ENCODE measurements at places on chromosomes 2 and 18. TPM values are rescaled to one million over a fixed set of nuclear protein-coding genes. Genes with fewer than 3 reads are reported as not detected.

DNA sequence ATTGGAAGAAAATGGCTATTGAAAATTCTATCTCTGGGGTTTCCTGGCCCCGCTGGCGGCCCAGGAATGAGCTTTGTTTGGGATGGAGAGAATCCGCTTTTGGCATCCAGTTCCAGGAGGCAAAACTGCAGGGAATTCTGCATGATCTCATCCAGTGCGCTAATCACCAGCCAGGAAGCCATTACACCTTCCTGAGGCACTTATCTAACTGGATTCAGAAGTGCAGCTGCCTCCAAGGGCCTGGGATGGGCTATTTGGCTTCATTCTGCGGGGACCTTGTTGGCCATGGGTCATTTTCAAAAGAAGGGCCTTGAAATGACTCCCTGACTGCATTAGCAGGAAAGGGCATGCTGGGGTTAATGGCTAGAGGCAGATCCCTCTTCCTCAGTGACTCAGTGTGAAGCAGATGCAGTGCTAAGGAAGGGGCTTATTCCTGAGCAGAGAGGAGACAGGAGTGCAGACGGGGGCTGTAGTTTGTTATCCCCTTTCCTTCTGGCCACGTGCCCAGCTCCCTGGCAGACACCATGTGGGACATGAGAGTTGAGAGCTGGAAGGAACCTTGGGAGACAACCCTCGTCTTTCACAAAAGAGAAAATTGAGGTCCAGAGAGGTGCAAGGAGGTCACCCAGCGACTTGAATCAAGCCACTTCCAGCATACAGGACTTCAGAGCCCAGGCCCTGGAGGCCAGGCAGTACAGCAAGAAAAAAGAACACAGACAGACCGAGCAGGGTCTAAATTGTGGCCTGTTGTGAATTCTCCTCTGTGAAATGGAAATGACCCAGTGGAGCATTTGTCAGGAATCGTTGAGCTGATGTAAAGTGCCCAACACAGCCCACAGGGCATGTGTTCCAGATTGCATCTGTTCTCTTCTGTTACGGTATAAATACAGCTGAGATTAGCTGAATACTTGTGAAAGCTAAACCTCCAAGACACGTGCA is 161.8 kb downstream of the PRKCE start:
- H3K4me3 ChIP-seq, result no peak overlapping the region
- no peaks in the 10 kb centered on the region for H3K27me3 ChIP-seq
- no peaks in the 10 kb centered on the region for H3K36me3 ChIP-seq

DNA sequence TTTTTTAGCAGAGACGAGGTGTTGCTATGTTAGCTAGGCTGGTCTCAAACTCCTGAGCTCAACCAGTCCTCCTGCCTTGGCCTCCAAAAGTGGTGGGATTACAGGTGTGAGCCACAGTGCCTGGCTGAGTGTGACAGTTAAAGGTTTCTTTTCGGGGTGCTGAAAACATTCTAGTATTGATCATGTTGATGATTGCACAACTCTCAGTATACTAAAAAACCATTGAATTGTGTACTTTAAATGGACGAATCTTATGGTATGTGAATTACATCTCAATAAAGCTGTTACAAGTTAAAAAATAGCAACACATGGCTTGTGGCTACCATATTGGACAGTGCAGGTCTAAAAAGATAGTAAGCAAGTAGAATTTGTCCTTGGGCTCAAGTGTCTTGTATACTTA is 22.3 kb downstream of the PAPOLG start:
- H3K4me1 ChIP-seq, result no peaks in the 10 kb centered on the region
- no peak for DNase-seq
- H3K27me3 ChIP-seq, result no peaks in the 10 kb centered on the region

GRCh38 chr2:45821558-45822271 is 170.2 kb downstream of the PRKCE start:
- no peaks in the 10 kb centered on the region for H3K4me1 ChIP-seq
- DNase-seq, result no peak
- no peaks in the 10 kb centered on the region for H3K36me3 ChIP-seq
- H3K27me3 ChIP-seq, result no peaks in the 10 kb centered on the region
- H3K4me3 ChIP-seq, result no peak overlapping the region

- peaks cover 4% of the 10 kb centered on the region for H3K4me1 ChIP-seq
- H3K27me3 ChIP-seq, result no peaks in the 10 kb centered on the region
- DNase-seq, result no peak
- H3K4me3 ChIP-seq, result peak within 1 kb of the TSS; percentile 81
- no peaks in the 10 kb centered on the region for H3K36me3 ChIP-seq
These were observed at the start of gene GALNT3 for GRCh38 chr2:165793779-165794535. Gene GALNT3, minus strand, starts transcription at chr2:165794247. Its CDS starts 23,547 bp downstream, at chr2:165770700.

The SERPINB7 gene
- not detected for total RNA-seq

The ZFAND2B gene
- 32.4 TPM for total RNA-seq

The RGPD3 gene
- 0.04 TPM for total RNA-seq

- peaks cover 48% of the 10 kb centered on the region for H3K36me3 ChIP-seq
- no peaks in the 10 kb centered on the region for H3K27me3 ChIP-seq
- no peak overlapping the region for H3K4me3 ChIP-seq
- H3K4me1 ChIP-seq, result no peaks in the 10 kb centered on the region
These were observed 9.3 kb downstream of the HADHA start for GRCh38 chr2:26235089-26235488.

DNA sequence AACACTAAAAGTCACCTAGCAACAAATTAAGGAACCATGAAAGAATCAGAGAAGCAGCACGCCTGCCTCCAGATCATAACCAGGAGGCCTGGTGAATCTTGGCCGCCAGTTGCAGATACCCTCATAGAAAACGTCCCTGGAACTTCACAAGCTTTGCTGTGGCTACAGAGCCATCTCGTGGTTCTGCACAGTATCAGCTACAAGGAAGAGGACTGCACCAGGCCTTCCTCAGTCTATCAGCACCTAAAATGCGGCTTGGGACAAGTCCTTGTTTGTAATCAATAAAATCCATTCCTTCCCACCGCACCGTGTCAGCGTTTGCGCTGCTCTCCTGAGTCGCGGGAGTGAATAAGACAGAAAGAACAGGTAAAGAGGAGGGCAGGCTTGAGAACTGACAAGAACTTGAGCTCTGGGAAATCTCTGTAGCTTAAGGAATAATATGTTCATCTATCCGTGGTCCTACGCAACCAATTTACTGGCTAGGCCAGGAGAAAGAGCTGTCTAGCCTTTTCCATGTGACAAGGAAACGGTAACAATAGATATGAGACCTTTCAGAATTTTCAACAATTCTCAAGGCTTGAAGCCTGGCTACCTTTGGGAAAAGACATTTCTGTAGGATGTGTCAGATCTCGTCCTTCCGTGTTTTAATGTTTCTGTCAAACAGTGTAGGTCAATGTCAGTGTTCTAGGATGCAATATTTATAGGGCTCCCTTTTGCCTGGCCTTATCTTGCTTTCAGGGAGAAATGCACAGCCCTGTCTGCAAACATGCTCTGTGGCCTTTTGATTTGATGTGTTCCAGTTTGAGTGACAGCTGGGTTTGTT is 128.5 kb upstream of the RAB12 start:
- no peaks in the 10 kb centered on the region for H3K36me3 ChIP-seq
- H3K27ac ChIP-seq, result no peak overlapping the region
- H3K4me3 ChIP-seq, result no peak overlapping the region
- H3K4me1 ChIP-seq, result no peaks in the 10 kb centered on the region

DNA sequence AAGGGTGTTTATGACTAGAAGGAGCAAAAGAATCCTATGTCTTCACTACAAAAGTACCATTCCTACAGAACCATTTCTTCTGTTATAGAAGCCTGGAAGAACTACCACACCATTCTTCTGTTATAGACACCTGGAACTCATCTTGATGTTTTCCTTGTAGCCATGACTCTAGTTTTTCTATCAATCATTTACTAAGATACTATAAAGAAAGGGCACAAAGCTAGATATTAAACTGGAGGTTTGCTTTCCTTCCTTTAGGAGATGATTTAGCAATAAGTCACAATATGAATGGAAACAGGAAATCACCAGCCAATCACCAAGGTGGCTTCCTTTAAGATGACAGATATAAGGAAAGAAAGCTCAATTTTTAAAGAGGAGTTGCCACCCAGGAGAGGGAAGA is 100.3 kb upstream of the NEUROD1 start:
- DNase-seq, result no peak
- H3K27me3 ChIP-seq, result no peaks in the 10 kb centered on the region
- H3K4me1 ChIP-seq, result no peaks in the 10 kb centered on the region
- no peak overlapping the region for H3K4me3 ChIP-seq
- H3K27ac ChIP-seq, result no peak overlapping the region

The PCARE gene
- not detected for total RNA-seq

The OTOS gene
- total RNA-seq, result not detected

- no peak overlapping the region for H3K27ac ChIP-seq
- no peaks in the 10 kb centered on the region for H3K4me1 ChIP-seq
- no peak for DNase-seq
- no peak overlapping the region for H3K4me3 ChIP-seq
These were observed 46.1 kb upstream of the TWIST2 start for GRCh38 chr2:238801791-238802190.

The THSD7B gene
- not detected for total RNA-seq

The TUBA3E gene
- not detected for total RNA-seq

DNA sequence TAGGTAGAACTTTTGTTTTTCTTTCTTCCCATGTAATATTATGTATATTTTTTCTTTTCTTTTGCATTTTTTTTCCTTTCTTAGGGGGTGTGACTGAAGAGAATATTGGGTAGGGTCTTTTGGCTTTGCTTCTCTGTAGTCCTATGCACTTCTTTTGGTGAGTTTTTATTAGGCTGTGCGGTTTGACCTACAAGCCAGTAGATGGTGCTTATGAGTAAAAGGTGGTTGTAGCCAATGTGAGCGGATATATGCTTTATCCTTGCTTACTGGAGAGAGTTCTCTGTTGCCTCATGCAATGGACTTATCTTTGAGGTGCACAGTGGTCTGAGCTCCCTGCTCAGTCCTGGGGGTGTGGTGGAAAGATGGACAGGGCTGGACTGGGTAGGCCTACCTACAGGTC is 52.7 kb downstream of the DSEL start:
- no peak overlapping the region for H3K4me3 ChIP-seq
- no peaks in the 10 kb centered on the region for H3K27me3 ChIP-seq

DNA sequence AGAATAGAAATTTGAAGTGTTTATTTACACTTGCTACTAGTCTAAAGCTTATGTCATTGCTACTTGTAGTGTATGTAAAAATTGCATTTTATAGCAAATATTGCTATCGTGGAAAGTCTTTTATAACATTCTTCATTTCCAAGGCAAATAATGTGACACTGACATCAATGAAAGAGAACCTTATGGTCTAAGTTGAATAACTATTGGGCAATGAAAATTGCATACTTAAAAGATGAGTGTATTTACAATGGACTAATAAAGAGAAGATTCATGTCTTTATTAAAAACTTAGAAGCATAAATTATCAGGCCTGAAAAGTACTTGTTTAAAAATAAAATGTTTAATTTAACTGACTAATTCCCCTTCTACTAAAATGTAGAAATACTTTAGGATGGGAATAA is 82.2 kb downstream of the LRP1B start:
- H3K36me3 ChIP-seq, result no peaks in the 10 kb centered on the region
- no peaks in the 10 kb centered on the region for H3K27me3 ChIP-seq
- H3K4me1 ChIP-seq, result no peaks in the 10 kb centered on the region

DNA sequence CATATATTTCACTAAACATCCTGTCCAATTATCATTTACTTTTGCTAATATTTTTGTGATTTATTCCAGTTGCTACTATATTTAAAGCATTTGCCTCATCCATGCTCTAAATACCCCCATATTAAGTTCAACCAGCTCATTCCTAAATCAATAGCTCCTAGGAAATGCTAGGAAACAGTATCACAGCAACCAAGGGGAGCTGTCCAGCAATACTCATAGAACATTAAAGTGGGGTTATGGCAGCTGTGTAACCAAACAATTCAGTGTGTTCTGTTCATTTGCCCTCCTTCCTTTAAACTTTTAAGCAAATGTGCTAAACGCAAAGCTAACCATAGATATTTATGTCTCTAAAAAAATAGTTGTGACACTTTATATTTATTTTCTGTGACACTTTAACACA is 41.1 kb downstream of the ACVR1C start:
- H3K36me3 ChIP-seq, result no peaks in the 10 kb centered on the region
- no peak overlapping the region for H3K4me3 ChIP-seq
- H3K4me1 ChIP-seq, result no peaks in the 10 kb centered on the region
- no peak overlapping the region for H3K27ac ChIP-seq

- no peak for DNase-seq
- no peak overlapping the region for H3K27ac ChIP-seq
- H3K36me3 ChIP-seq, result peaks cover 32% of the 10 kb centered on the region
- peaks cover 70% of the 10 kb centered on the region for H3K4me1 ChIP-seq
- no peaks in the 10 kb centered on the region for H3K27me3 ChIP-seq
These were observed 4.9 kb downstream of the KDM3A start for GRCh38 chr2:86446060-86446459.

The MYO1B gene
- total RNA-seq, result 4.6 TPM

The MC2R gene
- total RNA-seq, result not detected

- H3K4me3 ChIP-seq, result no peak overlapping the region
- no peaks in the 10 kb centered on the region for H3K27me3 ChIP-seq
- no peak for DNase-seq
- no peak overlapping the region for H3K27ac ChIP-seq
- H3K4me1 ChIP-seq, result no peaks in the 10 kb centered on the region
These were observed 40.9 kb downstream of the LRATD1 start for GRCh38 chr2:14673351-14673875.

The CHAC2 gene
- 25.6 TPM for total RNA-seq

The ACTG2 gene
- not detected for total RNA-seq

GRCh38 chr2:227782804-227783203 is 30.8 kb upstream of the CCL20 start:
- no peak overlapping the region for H3K27ac ChIP-seq
- DNase-seq, result no peak
- H3K36me3 ChIP-seq, result no peaks in the 10 kb centered on the region
- H3K27me3 ChIP-seq, result no peaks in the 10 kb centered on the region
- no peaks in the 10 kb centered on the region for H3K4me1 ChIP-seq
- no peak overlapping the region for H3K4me3 ChIP-seq

DNA sequence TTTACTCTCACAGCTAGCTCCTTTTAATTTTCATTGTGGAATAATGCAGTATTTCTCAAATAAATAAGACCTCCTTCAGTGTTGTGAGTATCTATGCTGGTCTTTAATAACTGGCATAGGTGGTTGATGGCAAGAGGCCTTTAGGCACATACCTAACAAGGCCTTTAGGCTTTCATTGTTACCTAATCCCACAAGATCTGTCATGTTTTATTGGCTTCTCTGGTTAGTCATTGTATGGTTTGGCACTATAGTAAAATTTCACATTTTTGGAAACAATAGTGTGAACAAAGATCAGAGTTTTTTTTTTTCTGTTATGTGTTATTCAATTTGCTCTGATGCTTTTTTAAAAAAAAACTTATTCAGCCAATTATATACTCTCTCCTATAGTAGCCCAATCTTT is 89.8 kb upstream of the NEUROD1 start:
- no peaks in the 10 kb centered on the region for H3K27me3 ChIP-seq
- no peaks in the 10 kb centered on the region for H3K36me3 ChIP-seq
- no peaks in the 10 kb centered on the region for H3K4me1 ChIP-seq
- no peak overlapping the region for H3K27ac ChIP-seq
- DNase-seq, result no peak

DNA sequence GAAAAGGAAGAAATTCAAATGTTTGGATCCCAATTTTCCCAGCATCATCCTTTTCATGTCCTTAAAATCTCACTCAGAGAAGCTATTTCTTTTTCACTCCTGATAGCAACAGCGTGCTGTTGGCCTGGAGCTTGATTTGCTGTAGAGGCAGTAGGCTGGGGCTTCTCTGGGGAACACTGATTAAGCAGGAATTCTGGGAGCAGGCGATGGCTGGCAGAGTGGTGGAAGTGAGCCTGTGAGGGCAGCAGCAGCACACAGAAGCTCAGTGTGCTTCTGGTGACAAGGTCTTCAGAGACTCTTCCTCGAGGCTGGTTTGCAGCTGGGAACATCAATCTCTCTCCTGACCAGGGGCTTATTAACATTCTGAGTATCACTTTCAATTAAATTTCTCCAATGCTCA is 284.6 kb downstream of the DPP10 start:
- no peaks in the 10 kb centered on the region for H3K27me3 ChIP-seq
- H3K4me3 ChIP-seq, result no peak overlapping the region
- no peaks in the 10 kb centered on the region for H3K36me3 ChIP-seq
- no peak for DNase-seq
- H3K4me1 ChIP-seq, result no peaks in the 10 kb centered on the region
